ENCODE measurements at places on chromosomes 13 and 19.

- no peak for DNase-seq
These were observed 539 bp downstream of the DAPK3 start for GRCh38 chr19:3970313-3970807.

- no peak for DNase-seq
These were observed 7.4 kb upstream of the CEBPG start for GRCh38 chr19:33366127-33366526.

DNA sequence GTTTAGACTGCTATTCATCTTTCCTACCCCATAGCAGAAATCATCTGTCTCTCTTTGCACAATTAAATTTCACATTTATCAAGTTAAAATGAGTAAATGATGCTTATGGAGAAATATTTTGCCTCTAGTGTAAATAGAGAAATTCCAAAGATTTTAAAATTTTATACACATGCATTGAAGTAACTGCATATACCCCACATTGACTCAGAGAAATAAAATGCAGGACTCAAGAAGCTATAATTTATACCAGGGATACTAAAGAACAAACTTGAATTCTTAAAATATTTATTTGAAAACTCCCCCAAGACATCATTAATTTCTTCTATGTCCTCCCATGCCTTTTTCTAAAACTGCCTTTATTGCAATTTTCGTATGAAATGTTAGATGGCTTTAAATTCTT, 165.8 kb downstream of the DIAPH3 start:
- no peak for DNase-seq

- DNase-seq: no peak
These were observed 47.9 kb downstream of the RUBCNL start for GRCh38 chr13:46339035-46339666.

DNA sequence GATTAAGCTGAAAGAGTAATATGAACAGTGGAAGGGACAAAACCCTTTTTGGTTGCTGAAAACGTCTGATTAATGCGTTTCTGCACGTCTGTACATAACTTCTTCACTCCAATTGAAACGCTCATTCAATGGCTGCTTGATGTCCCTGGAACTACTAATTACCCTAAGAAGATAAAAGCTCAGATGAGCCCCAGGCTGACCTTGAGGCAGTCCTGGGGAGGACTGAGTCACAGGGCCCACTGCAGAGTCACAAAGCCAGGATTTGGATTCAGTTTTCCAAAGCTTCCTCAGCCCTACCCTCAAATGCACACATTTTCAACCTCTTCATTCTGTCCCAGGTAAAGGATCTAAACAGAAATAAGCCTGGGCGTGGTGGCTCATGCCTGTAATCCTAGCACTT, 75.0 kb upstream of the FLT1 start:
- DNase-seq: no peak

GRCh38 chr19:8352134-8352827, 9.2 kb upstream of the KANK3 start:
- no peak for DNase-seq

DNA sequence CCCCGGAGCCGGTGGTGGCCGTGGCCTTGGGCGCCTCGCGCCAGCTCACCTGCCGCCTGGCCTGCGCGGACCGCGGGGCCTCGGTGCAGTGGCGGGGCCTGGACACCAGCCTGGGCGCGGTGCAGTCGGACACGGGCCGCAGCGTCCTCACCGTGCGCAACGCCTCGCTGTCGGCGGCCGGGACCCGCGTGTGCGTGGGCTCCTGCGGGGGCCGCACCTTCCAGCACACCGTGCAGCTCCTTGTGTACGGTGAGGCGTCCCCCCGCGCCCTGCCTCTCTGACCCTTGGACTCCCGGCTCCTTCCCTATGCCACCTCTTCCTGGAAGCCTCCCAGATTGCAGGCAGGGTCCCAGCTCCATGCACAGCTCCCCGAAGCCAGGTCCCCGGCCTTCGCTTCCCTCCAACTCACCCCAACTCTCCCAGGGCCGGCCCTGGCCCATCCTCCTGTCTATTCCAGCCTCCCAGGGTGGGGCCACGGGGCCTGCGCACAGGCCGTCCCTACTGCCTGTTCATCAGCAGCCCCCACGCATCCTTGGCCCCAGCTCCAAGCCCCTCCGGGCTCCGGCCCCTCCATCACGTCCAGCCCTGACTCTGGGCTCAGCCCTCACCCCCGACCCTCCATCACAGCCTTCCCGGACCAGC, 1.7 kb downstream of the MADCAM1 start:
- DNase-seq: no peak

DNA sequence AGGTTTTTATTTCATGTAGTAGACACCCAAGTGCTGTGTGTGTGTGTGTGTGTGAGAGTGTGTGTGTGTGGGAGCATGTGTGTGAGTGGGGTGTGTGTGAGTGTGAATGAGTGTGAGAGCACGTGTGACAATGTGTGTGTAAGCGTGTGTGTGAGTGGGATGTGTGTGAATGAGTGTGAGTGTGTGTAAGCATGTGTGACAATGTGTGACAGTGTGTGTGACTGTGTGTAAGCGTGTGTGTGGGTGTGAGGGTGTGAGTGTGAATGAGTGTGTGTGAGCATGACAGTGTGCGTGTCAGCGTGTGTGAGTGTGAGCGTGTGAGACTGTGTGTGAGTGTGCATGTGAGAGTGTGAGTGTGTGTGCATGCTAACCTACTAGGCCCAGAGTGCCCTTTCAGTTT, 15.3 kb downstream of the NOVA2 start:
- DNase-seq: no peak

DNA sequence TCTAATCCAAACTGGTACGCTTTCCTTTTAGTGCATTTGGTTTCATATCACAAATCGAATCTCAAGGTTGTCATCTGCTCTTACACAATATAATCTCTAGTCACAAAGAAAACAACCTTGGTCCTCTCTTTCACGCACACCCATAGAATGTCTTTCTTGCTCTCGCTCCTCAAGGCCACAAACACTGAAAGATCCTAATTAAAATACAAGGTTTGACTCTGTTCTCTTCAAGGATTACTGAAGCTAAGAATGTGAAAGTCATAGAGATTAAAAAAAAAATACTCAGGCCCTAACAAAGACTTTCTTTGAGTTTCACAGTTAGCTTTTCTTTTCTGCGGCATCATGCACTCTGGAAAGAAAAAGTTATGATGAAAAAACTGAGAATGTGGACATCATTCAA, 891.5 kb downstream of the EFNB2 start:
- no peak for DNase-seq

DNA sequence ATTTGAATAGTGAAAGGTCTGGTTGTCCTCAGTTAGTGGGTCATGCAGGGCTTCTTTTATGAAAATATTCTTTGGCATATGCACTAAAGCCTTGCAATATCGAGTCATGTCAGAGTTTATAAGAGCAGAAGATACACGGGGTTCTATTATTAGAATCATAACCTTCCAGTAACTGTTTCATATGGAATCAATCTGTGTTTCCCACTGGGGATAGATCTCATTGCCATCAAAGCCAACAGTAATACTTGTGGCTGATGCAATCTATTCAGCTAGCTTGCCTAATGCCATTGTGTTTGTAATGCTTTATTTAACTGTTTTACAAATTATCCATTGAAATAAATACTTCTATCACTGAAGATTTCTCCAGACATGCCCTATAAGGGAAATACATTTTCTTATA, 746.9 kb upstream of the PCDH9 start:
- no peak for DNase-seq
